ENCODE measurements at places on chromosomes 12 and 14.
A peak's percentile ranks its signal among the peaks of the same experiment; 100 is the strongest.

- H3K4me3 ChIP-seq = no peak overlapping the region
- no peaks in the 10 kb centered on the region for H3K27me3 ChIP-seq
- no peaks in the 10 kb centered on the region for H3K4me1 ChIP-seq
- H3K27ac ChIP-seq = no peak overlapping the region
- DNase-seq = no peak
These were observed 209.3 kb upstream of the PPFIA2 start for GRCh38 chr12:81968421-81968820.

DNA sequence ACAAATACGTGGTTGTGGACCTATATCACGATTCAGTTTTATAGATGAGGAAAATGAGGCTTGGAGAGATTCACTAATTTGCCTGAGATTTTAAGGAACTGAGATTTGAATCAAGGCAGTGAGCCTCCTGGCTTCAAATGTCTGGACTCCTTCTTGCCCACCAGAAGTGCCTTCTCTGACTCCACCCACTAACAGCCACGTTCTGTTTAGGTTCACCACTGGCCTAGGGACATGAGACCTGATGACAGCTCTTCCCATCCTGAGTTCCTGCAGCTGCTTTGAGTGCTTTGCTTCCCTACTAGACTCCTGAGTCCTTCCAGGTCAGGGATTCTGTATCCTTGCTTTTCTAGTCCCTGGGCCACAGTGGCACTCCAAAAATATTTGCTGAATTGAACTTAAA is 57.1 kb downstream of the PLBD1 start:
- H3K4me1 ChIP-seq = no peaks in the 10 kb centered on the region
- H3K27me3 ChIP-seq = no peaks in the 10 kb centered on the region
- no peak for DNase-seq
- no peak overlapping the region for H3K4me3 ChIP-seq
- H3K36me3 ChIP-seq = no peaks in the 10 kb centered on the region

DNA sequence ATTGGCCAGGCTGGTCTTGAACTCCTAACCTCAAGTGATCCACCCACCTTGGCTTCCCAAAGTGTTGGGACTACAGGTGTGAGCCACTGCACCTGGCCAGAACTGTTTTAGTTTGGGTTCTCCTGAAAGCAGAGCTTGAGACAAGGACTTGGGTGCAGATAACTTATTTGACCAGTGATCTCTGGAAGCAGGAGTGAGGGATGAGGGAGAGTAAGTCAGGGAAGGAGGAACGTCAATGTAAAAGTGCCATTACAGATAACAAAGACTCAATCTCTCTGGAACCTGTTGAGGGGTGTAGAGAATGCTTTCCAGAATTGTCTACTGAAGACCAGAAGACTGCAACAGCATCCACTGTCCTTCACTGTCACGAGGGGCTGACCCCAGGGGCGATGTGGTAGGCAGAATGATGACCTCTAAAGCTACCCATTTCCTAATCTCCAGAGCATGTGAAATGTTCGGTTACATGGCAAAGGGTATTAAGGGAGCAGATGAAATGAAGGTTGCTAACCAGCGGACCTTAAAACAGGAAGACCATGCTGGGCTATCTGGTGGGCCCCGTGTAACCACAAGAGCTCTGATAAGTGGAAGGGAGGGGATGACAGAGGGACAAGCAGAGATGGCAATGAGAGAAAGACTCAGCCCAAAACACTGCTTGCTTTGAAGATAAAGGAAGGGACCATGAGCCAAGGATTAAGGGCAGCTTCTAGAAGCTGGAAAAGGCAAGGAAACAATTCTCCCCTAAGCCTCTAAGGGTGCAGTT is 207.8 kb downstream of the RBM19 start:
- no peaks in the 10 kb centered on the region for H3K4me1 ChIP-seq
- H3K36me3 ChIP-seq = no peaks in the 10 kb centered on the region
- no peak overlapping the region for H3K27ac ChIP-seq
- H3K27me3 ChIP-seq = peaks cover 23% of the 10 kb centered on the region
- no peak overlapping the region for H3K4me3 ChIP-seq

DNA sequence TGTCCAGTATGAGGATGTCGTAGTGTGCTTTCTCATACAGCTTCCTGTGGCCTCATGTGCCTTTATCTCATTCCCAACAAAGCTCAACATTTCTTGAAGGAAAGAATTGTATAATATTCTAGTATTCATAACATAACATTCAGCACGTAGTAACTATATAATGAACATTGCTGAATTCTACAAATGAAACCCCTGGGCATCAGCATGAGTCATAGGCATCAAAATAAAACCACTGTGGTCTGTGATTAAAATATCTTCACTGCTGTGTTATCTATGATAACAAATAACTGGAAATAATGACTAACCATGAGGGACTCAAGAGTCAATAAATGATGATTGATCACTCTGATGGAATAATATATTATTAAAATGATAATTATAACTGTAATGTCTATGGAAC is 255.2 kb downstream of the EMP1 start:
- H3K27ac ChIP-seq = no peak overlapping the region
- H3K4me1 ChIP-seq = no peaks in the 10 kb centered on the region
- no peak for DNase-seq
- H3K27me3 ChIP-seq = peaks cover 3% of the 10 kb centered on the region

- no peaks in the 10 kb centered on the region for H3K4me1 ChIP-seq
- no peak overlapping the region for H3K27ac ChIP-seq
- DNase-seq = no peak
These were observed 82.3 kb downstream of the PDE3A start for GRCh38 chr12:20450591-20451180.

DNA sequence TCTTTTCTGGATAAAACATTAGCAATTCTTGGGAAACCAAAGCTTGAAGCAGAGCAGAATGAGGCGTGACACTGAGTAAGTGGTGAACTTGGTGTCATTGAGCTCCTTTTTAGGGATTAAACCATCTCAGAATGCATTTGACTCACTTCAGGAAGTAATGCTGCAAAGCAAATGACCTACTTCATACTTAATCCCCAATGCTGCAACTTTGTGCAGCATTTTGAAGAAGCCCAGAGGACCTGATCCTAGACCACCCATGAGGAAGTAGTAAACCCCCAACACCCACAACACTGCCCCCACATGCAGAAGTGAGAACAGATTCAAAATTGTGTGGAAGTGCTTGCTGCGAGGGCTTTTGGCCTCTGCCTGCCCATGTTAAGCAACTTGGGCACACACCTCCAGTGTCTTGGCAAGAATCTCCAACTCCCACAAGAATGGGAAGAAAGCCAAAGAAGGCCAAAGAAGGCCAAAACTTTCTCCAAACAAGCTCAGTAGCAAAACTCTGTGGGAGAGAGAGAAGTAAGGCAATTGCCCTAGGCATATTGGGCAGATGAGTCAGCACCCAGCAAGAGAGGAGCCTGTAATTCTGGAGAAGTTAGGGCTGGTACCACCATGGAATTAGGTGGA is 69.2 kb upstream of the ETV6 start:
- no peak overlapping the region for H3K27ac ChIP-seq
- no peak overlapping the region for H3K4me3 ChIP-seq
- H3K27me3 ChIP-seq = no peaks in the 10 kb centered on the region
- H3K4me1 ChIP-seq = no peaks in the 10 kb centered on the region

GRCh38 chr14:38868399-38869290 is 234.4 kb downstream of the SEC23A start:
- H3K27ac ChIP-seq = no peak overlapping the region
- no peak overlapping the region for H3K4me3 ChIP-seq
- no peaks in the 10 kb centered on the region for H3K27me3 ChIP-seq
- no peak for DNase-seq
- no peaks in the 10 kb centered on the region for H3K4me1 ChIP-seq

DNA sequence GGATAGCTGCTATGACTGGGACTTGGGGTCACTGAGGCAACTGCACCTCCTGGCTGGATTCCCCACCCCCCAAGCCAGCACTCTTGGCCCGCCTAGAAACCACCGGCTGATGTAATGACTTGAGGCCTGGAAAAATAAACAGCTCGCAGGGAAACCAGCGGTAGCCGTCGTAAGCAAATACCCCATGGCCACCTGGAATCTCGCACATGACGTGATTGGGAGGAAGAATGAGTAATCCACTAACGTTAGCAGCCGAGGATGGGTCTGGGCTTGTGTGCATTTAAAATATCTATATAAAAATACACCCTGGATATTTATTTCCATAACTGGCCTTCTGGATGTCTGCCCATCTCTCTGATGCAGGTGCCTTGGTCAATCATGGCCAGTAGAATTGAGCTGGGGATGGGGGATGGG is 120.1 kb downstream of the SMOC1 start:
- DNase-seq = no peak
- no peak overlapping the region for H3K27ac ChIP-seq
- no peaks in the 10 kb centered on the region for H3K27me3 ChIP-seq
- H3K4me3 ChIP-seq = no peak overlapping the region
- no peaks in the 10 kb centered on the region for H3K4me1 ChIP-seq
- H3K36me3 ChIP-seq = no peaks in the 10 kb centered on the region

GRCh38 chr14:70697701-70698100 is 56.0 kb downstream of the TTC9 start:
- DNase-seq = no peak
- peaks cover 7% of the 10 kb centered on the region for H3K27me3 ChIP-seq
- H3K4me3 ChIP-seq = no peak overlapping the region
- no peaks in the 10 kb centered on the region for H3K4me1 ChIP-seq
- H3K27ac ChIP-seq = no peak overlapping the region
- no peaks in the 10 kb centered on the region for H3K36me3 ChIP-seq

- H3K27me3 ChIP-seq = no peaks in the 10 kb centered on the region
- DNase-seq = no peak
- no peak overlapping the region for H3K4me3 ChIP-seq
- no peak overlapping the region for H3K27ac ChIP-seq
These were observed 20.8 kb upstream of the NXPH4 start for GRCh38 chr12:57195611-57196371.

- peaks cover 16% of the 10 kb centered on the region for H3K36me3 ChIP-seq
- no peak for DNase-seq
- H3K27me3 ChIP-seq = no peaks in the 10 kb centered on the region
These were observed 70.8 kb downstream of the WNK1 start for GRCh38 chr12:823028-823698.

GRCh38 chr14:68790644-68791077 is 2.2 kb downstream of the ZFP36L1 start:
- H3K4me1 ChIP-seq = peaks cover 54% of the 10 kb centered on the region
- peak; percentile 69 for DNase-seq
- peaks cover 33% of the 10 kb centered on the region for H3K36me3 ChIP-seq
- no peaks in the 10 kb centered on the region for H3K27me3 ChIP-seq

- no peaks in the 10 kb centered on the region for H3K4me1 ChIP-seq
- no peaks in the 10 kb centered on the region for H3K36me3 ChIP-seq
- no peak for DNase-seq
These were observed 74.2 kb downstream of the PPM1H start for GRCh38 chr12:62860501-62861411.

- H3K4me3 ChIP-seq = no peak overlapping the region
- no peak overlapping the region for H3K27ac ChIP-seq
- H3K27me3 ChIP-seq = no peaks in the 10 kb centered on the region
- no peaks in the 10 kb centered on the region for H3K36me3 ChIP-seq
- no peak for DNase-seq
These were observed 56.1 kb downstream of the SLC17A8 start for GRCh38 chr12:100413001-100413400.

DNA sequence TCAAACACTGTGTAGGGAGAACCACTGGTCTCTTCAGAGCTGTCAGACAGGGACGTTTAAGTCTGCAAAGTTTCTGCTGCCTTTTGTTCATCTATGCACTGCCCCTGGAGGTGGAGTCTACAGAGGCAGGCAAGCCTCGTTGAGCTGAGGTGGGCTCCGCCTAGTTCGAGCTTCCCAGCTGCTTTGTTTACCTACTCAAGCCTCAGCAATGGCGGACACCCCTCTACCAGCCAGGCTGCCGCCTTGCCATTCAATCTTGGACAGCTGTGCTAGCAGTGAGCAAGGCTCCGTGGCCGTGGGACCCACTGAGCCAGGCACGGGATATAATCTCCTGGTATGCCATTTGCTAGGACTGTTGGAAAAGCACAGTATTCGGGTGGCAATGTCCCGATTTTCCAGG is 24.6 kb upstream of the YBX3 start:
- no peak overlapping the region for H3K4me3 ChIP-seq
- no peaks in the 10 kb centered on the region for H3K27me3 ChIP-seq
- H3K36me3 ChIP-seq = no peaks in the 10 kb centered on the region
- H3K27ac ChIP-seq = no peak overlapping the region
- peaks cover 4% of the 10 kb centered on the region for H3K4me1 ChIP-seq

DNA sequence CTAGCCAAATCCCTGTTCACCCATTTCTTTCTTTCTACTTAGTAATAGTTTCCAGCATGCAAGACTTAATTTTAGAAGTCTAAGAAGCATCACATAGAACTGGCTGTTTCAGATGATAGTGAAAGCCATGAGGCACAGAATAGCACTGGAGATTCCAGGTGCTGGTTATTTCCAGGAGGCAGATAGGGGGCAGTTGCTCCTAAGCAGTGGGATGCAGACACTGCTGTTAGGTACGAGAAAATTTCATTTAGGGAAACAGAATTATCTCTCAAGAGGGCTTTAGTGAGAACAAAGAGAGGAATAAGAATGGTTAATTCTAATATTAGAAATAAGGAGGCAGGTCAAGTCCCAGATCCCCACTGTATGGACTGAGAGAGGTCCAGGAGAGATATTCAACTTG is 3.6 kb upstream of the MDGA2 start:
- no peak for DNase-seq
- no peak overlapping the region for H3K27ac ChIP-seq
- H3K36me3 ChIP-seq = no peaks in the 10 kb centered on the region

DNA sequence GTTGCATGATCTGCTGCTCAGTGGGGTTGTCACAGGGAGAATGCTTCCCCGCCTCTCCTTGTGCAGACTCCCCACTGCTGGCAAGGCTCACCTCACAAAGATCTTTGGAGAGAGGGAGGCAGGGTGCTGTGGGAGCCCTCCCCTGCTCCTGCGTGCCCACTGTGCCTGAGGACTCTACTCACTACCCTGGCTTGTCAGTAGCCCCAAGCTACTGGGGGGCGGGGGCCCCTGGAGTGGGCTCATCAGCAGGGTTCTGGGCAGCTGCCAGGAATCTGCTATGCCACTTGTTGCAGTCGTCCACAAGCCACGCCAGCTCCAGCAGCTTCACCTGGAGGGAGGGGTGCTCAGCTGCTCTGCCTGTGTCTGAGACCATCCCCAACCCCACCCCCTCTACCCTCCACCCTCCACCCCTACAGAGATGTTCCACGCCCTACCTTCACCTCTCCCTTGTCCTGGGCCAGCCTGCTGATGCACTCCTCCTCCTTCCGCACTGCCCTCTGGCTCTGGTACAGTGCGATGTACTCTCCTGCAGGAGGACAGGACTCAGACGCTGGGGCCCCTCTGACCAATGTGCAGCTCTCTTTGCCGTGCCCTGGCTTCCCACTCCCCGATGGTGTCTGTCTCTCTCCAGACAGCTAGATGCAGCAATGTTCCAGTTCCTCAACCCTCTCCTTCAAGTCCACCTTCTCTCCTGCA is 14.2 kb upstream of the BLTP3B start:
- peaks cover 2% of the 10 kb centered on the region for H3K27me3 ChIP-seq
- no peaks in the 10 kb centered on the region for H3K4me1 ChIP-seq
- H3K36me3 ChIP-seq = no peaks in the 10 kb centered on the region
- no peak overlapping the region for H3K4me3 ChIP-seq
- no peak overlapping the region for H3K27ac ChIP-seq

DNA sequence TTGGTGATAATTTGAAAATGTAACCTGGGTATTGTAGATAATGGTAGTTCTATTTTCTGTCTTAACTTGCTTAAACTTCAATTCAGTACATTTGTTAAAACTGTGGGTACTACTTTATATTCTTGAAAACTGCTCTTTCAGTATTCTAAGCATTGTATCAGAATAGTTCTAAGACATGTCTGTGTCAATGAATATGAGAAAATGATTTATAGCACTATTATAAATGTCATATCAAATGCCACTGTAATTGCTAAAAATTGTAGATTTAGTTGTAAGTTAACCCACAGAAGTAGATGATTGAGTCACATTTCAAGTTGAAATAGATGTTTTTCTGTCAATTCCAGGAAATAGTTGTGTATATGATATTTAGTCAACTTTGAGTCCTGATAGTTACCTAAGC is 2.4 kb downstream of the NAA30 start:
- H3K36me3 ChIP-seq = no peaks in the 10 kb centered on the region
- no peak overlapping the region for H3K4me3 ChIP-seq
- H3K27me3 ChIP-seq = no peaks in the 10 kb centered on the region
- no peak overlapping the region for H3K27ac ChIP-seq
- no peak for DNase-seq

Measured in T-cell (primary cell).